ENCODE measurements at places on chromosomes 6 and 20.
A peak's percentile ranks its signal among the peaks of the same experiment; 100 is the strongest.

DNA sequence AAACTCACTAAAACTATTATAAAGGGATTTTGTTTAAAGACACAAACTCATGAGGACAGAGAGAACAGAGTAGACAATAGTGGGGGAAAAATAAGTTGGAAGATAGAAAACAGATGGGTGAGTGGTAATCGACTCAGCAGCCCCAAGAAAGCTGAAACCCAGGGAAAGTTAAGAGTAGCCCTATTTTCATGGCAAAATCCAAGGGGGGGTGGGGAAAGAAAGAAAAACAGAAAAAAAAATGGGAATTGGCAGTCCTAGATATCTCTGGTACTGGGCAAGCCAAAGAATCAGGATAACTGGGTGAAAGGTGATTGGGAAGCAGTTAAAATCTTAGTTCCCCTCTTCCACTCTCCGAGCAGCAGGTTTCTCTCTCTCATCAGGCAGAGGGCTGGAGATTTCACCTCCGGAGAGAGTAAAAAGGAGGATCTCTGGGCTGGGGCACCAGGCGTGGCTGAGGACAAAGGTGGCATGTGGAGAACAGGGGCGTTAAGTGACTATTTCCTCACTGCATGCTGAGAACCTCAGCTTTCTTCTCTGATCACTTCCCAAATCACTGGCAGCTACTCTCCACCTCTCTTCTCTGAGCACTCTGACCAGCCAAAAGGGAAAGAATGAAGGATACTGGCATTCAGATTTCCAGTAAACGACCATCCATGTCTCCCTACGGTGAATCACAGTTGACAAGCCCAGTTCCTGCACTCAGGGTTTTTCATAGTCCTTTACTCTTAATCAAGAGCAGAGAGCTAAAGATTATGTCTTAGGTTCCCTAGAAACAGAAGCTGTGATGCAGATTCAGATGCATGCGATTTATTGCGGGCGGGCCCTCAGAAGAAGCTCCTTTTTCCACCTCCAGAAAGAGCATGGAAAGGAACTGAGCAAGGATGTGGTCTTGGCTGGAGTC lies 7.3 kb upstream of the RNF24 start:
- no peak for DNase-seq

DNA sequence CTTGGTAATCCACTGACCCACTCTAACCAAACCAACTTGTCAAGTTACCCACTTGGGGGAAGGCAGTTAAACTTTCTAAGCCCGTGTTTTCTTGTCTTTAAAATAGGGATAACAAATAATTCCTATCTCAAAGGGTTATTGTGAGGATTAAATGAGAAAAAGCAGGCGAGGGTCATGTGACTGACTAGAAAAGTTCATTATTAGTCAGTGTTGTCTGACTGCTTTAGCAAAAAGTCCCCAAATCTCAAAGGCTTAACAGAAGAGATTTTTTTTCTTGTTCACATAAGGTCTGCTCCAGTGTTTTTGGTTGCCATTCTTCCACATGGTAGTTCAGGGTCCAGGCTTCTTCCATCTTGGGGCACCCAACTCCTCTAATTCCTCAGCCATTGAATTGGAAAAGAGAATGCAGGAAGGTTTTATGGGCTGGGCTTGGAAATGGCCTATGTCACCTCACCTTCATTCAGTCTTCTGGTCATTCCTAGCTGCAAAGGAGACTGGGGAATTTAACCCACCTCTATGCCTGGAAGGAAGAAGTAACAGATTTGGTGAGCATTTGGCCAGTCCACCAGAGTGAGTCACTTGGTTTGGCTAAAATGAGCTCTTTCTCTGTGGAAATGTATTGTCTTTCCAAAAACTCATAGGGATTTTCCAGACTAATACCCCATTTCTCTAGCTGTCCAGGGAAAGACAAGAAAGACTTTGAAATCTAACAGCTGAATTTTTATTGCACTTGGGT lies 77.0 kb downstream of the CAP2 start:
- no peak for DNase-seq

DNA sequence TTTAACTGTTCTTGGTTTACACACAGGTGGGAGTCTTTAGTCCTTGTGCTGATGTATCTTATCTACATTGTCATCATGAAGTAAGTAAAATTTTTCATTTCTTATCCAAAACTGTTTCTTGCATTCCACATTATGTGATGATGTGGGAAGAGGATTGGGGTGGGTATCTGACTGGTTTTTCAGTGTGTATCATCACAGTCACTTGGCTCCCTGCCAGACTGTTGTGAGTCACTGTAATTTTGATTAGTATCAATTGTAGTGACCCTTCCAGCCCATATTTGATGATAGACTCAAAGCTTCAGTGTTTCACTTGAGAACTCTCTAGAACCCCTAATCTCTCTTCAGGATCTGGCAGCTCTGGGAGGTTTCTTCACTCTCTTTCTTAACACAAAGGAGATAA lies 84.5 kb upstream of the RIN2 start:
- DNase-seq, result no peak

DNA sequence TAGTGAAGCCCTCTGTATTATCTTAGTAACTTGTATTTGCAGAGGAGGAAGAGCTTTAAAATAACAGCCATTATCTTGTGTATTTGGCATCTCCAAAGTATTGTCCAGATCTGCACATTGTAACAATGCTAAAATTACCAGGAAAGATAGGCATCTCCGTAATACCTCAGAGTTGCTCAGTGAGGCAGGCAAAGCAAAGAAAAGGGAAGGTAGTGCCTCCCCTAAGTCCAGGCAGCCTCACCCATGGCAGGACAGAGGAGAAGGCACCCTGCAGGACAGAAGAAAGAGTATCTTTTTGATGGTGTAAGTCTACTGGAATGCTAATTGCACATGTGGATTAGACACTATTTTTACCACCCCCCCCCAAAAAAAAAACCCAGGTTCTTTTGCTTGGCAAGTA lies 13.6 kb upstream of the SSTR4 start:
- no peak for DNase-seq

DNA sequence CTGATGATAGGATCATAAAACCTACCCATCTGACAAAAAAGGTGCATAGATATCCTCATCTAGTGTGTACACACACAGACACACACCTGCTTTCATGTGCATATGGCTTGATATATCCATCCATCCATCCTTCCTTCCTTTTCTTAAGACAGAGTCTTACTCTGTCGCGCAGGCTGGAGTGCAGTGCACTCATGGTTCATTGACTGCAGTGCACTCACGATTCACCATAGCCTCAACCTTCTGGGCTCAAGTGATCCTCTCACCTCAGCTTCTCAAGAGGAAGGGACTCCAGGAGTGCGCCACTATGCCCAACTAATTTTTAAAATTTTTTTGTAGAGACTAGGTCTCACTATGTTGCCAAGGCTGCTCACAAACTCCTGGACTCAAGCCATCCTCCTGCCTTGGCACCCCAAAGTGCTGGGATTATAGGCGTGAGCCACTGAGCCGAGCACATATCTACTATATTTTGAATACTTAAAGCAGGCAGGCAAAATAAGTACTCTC lies 27.1 kb downstream of the ADNP start:
- no peak for DNase-seq

DNA sequence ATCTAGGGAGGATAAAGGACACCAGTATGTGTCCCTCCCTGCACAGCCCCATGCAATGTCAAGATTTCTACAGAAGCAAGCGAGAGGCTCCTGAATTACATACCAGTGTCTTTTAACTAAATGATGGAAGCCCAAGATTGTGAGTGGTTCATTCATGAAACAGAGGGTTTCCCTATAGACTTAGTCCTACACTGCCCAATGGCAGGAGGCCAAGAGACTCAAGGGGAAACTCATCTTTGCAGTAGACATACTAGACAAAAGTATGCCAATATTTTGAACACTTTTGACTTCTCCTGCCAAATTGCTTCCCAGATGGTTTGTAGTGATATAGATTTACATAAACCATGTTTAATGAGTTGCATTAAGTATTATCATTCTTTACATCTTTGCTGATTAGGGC lies 557.2 kb upstream of the JAG1 start:
- DNase-seq, result no peak

GRCh38 chr20:38222231-38222922 lies 38.2 kb downstream of the KIAA1755 start:
- DNase-seq, result peak; percentile 66

GRCh38 chr6:70396163-70396562 lies 17.1 kb upstream of the FAM135A start:
- no peak for DNase-seq

GRCh38 chr20:13868331-13868730 lies 83.5 kb downstream of the NDUFAF5 start:
- DNase-seq, result no peak

GRCh38 chr6:148657048-148657447 lies 89.8 kb upstream of the UST start:
- DNase-seq, result no peak

- DNase-seq, result no peak
These were observed 3.7 kb downstream of the POU3F2 start for GRCh38 chr6:98838032-98838431.

DNA sequence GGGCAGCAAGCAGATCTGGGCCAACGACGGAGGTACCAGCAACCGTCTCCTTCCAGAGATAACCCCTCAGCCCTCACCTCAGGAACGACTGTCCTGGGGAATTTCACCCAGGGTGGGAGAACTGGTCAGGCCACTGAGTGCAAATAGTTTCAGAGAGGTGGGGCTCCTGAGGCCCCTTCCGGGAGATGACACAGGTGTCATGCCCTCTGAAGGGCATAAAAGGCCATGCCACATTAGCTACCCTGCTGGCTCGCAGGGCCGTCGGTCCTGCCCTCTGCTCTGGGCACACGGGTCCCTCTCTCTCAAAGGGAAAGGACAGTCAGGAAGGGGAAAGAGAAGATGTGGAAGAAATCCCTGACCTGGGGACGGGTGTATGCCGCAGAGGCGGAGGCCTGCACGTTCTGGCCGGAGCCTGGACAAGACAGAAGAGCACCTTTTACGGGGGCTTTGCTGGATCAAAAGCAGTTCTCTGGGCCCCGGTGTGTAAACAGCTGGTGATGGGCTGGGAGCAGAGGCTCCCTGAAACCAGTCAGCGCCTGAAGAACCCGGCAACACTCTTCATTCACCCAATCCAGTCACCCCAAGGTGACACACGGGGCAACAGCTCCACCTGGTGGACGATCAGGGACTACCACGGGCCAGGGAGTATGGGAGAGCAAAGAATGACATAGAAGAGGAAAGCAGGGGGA lies 6.4 kb upstream of the TAF8 start:
- DNase-seq, result peak; percentile 95

DNA sequence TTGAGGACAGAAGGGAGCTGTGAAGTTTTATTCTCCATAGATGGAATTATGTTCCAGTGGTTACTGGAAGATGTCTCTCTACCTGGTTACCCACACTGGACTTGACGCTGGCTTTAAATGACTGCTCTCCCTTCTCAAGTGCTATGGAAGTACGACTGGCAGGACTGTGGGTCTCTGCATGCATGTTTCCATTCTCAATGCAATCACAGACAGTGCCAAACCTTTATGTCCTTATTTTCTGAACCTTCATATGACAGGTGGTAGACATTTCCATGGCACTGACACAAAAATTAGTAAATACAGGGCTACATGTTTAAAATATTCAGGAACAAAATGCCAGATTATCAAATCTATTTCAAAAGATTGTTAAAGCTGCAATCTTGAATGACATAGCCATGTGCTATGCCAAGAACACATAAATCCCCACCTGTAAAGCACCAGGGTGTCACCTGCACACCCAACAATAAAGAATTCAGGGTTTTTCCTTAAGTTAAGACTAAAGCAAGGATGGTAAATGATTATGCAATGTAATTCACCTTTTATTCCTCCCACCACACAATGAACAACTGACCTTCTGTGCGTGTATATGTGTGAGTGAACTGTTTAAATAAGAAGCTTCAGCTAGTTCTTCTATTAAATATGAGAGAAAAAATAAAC lies 153.3 kb upstream of the ENPP5 start:
- no peak for DNase-seq
